ENCODE measurements at places on chromosomes 6 and 20.

DNA sequence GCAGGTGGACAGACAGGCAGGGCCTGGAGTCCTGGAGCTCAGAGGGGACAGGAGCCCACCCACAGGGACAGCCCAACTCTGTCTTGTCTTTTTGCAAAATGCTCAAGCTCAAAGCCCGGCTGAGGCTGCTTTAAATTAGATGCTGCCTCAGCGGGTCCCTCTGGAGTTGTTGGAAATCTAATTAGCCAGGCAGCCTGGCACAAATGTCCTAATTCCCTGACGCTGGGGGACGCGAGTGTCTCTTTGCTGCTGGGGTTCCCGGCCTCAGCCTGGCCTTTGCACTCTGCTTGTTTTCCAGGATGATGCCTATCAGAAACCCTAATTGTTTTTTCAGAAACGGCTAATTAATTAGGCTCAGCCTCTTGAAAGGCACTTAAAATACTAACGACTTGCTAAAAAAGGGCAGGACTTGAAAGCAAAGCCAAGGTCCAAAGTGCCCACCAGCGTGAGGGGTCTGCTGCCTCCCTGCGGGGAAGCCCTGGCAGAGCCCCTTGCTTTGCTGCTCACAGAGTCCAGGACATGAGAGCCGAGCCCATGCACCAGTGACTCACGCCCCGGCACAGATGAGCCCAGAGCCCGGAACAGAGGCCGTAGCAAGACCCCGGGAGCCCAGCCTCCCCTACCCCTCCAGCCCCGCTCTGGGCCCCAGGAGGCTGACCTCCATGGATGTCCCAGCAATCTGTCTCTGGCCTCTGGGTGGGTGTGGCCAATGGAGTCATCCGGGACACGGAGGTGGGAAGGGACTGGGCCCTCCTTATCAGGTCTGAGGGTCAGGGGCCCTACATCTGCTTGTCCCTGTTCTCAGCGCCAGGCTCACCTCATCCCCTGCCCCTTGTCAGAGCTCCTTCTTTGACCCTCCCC lies 46.0 kb upstream of the BHLHE23 start:
- no peak for DNase-seq

- no peak for DNase-seq
These were observed 84.4 kb downstream of the CRYBG1 start for GRCh38 chr6:106444777-106445507.

DNA sequence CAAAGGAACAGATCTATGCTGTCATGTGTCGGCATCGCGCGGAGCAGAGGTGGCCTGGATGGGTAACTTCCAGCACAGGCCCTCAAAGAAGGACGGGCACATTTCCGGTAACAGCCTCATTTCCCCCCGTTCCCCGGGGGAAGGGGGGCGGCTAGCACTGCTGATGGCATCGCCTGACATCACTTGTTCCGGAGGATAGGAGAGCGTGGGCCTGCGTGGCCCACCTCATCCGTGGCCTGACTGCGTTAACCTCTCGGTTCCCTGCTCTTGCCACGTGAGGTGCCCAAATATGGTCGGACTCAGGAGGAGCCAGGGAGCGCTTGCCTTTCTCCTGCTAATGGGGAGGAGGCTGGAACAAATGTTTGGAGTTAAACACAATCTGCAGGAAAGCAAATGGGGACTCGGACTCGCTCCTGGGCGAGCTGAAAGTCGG lies at the start of gene AKAP12:
TSS of gene AKAP12 (plus strand) at position 365 of the 433 bp plus-strand sequence. CDS start 596 bp downstream, outside the sequence.
- peak; percentile 23 for DNase-seq

DNA sequence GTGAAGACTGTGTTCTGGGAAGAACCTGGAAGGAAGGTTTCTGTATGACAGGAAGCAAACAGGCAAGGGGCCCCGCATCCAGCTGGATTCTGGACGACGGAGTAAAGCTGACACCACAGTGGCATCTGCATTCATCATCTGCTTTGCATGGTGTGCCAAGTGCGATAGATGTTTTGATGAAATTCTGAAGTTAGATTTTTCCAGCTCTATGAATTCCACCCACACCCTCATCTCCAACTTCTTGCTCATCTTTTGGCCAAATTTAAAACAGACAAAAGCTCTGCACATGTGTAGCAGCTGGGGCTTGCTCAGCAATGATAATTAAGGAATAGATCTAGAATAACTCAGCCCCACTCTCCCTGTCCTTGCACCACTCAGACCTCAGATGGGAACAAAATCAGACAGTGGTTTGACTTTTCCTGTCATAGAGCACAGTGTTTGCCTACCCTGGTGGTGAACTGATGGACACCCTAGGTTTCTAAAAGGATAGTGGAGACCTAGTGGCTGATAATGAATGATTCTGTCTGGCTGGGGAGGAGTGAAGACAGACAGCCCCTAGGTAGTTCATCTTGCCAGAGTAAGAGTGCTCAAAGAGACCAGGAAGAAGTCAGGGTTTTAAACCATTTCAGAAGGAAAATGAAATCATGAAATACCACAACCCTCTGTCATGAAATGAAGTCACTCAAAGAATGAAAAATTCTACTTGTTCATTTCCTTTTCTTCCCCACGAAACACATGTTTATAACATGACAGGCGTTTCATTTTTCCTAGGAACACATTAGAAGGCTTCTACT lies 85.8 kb downstream of the BCAS1 start:
- peak; percentile 29 for DNase-seq

- DNase-seq: peak; percentile 28
These were observed 290.0 kb upstream of the JAG1 start for GRCh38 chr20:10963717-10964266.

- DNase-seq: no peak
These were observed 23.0 kb upstream of the NFATC2 start for GRCh38 chr20:51565298-51566144.

- DNase-seq: no peak
These were observed 480.2 kb upstream of the CHD6 start for GRCh38 chr20:42098418-42098817.

- no peak for DNase-seq
These were observed 31.8 kb upstream of the NT5E start for GRCh38 chr6:85418059-85418458.
